ENCODE measurements at places on chromosomes 2 and 18. TPM values are rescaled to one million over a fixed set of nuclear protein-coding genes. Genes with fewer than 3 reads are reported as not detected.

Gene LYPD1
- not detected for total RNA-seq

Gene REEP1
- total RNA-seq: not detected

Gene CPS1
- total RNA-seq: 10.8 TPM

Gene PLEKHA3
- 3.9 TPM for total RNA-seq

Gene SPHKAP
- not detected for total RNA-seq

Gene ALK
- not detected for total RNA-seq

Gene CRYGD
- not detected for total RNA-seq

Gene OXER1
- not detected for total RNA-seq

Gene TLX2
- total RNA-seq: not detected
